Astrocyte of the hippocampus (primary cell): ENCODE measurements at places on chromosomes 1 and 21.

GRCh38 chr1:115671176-115671934, 29.6 kb downstream of the VANGL1 start:
- peak; percentile 51 for DNase-seq

DNA sequence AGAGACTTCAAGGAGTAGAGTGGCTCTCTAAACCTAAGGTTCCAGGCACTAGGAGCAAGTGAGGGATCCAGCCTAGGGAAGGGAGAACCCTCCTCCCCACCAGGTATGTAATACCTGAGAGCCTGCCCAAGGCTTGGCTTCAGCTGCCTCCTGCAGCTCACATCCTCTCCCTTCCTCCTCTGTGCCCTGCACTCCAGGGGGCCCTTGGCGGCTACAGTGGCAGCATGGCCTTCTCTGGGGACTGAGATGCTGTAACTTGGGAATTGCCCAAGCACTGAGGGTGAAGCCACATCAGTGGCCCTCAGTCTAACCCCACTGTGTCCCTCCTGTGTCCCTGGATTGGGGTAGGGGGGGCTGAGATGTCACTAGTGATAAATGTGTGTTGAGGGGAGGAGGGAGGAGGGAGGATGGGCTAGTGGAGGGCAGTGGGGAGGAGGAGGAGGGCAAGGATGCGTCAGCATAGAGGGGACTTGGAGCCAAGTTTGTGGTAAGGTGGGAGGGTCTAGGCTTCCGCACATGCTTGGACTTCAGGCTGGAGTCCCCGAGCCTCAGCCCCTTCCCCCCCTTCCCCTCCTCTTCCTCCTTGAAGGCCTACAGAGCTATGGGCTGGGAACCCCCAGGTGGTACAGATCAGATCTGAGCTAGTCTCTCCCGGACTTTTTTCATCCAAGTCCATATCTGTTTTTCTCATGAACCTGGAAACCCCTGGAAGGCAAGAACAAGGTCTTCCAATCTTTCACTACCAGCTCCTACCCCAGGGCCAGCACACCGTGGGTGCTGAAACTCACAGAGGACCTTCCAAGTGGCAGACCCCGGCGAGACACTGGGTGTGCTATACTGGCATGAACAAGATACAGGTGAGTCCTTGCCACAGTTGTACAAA, 17.5 kb downstream of the COL9A2 start:
- DNase-seq = peak; percentile 80

GRCh38 chr1:40981691-40982448, 2.4 kb downstream of the CTPS1 start:
- peak; percentile 65 for DNase-seq

- no peak for DNase-seq
These were observed 96.6 kb downstream of the SIPA1L2 start for GRCh38 chr1:232533328-232533727.

DNA sequence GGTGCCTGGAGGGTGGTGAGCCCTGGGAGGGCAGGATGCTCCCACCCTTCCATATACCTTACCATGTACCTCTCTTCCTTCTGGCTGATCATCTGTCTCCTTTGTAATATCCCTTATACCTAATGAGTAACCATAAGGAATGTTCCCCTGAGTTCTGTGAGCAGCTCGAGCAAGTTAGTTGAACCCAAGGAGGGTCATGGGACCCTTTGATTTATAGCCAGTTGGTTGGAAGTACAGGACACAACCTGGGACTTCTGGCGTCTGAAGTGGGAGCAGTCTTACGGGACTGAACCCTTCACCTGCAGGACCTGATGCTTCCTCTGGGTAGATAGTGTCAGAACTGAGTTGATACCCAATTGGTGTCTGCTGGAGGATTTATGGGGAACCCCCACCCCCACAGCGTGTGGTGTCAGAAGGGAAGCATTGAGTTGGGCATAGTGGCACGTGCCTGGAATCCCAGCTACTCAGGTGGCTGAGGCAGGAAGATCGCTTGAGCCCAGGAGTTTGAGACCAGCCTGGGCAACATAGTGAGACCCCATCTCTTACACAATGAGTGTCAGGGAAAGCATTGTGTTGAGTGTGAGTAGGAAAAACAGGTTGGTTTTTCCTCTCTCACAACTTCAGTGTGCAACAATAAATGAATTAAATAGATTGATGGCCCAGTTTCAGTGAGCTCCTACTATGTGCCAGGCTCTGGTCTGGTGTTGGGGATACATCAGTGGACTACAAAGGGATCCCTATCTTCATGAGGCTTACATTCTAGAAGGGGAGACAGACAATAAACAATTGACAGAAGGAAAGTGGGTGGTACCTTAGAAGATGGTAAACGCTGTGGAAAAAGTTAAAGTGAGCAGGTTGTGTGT, 16.0 kb downstream of the DNAJC16 start:
- DNase-seq = no peak

DNA sequence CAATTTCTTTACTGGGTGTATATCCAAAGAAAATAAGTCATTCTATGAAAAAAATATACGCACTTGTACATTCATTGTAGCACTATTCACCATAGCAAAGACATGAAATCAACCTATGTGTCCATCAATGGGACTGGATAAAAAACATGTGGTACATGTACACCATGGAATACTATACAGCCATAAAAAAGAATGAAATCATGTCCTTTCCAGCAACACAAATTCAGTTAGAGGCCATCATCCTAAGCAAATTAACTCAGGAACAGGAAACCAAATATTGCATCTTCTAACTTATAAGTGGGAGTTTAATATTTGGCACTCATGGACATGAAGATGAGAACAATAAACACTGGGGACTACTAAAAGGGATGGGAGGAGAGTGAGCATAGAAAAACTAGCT, 325.7 kb downstream of the TGFB2 start:
- DNase-seq = no peak
